ENCODE measurements at places on chromosomes 1 and 21.

- no peak for DNase-seq
Measured at GRCh38 chr21:17901458-17902079, 82.4 kb upstream of the C21orf91 start.

DNA sequence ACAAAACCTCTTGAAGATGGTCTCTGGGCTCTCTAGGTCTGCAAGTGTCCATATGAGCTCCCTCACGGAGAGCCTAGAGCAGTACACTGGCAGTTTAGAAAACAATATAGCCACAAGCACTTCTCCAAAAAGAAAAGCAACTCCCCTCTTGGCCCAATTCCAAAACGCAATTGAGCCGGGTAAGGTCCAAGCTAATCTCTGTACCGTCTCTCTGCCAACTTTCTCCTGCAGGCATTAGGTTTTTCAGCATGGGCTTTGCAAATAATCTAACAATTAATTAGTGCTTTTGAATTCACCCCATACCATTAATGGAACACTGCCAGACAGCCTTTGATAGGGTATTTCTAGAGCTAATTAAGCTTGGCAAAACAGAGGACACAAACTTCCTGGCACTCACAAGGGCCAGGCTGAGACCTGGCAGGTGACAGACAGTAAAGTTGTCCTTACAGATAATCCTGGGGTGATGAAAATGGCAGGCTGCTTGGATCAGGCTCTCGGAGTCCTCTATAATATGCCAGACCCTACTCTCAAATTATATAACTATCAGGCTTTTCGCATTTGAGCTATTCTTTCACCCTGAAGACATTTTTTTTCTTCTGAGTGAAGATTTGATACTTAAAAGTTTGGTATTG lies 39.8 kb downstream of the TGFBR3 start:
- peak; percentile 60 for DNase-seq

GRCh38 chr1:210104103-210104502 lies 128.5 kb upstream of the SERTAD4 start:
- DNase-seq: no peak

GRCh38 chr1:168609741-168610510 lies 33.5 kb downstream of the XCL1 start:
- no peak for DNase-seq

- no peak for DNase-seq
Measured at GRCh38 chr1:95370691-95371562, 136.9 kb downstream of the RWDD3 start.

DNA sequence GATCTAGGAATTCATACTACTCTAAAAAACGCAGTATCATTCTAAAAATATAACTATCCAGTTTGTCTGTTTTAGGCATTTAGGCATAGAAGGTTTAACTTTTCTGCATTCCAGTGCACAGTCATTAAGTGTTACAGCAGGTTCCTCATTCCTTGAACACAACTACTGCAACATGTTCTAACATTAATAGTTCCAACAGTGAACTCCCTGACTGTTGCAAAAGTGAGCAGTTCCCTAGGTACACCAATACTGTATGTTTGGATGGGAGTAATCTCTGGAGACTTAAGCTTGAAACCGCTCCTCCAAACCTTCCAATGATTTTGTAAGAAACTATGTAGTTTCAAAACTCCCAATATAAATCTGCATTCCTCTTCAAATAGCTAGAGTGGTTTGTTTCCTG lies 46.2 kb downstream of the UCHL5 start:
- no peak for DNase-seq

DNA sequence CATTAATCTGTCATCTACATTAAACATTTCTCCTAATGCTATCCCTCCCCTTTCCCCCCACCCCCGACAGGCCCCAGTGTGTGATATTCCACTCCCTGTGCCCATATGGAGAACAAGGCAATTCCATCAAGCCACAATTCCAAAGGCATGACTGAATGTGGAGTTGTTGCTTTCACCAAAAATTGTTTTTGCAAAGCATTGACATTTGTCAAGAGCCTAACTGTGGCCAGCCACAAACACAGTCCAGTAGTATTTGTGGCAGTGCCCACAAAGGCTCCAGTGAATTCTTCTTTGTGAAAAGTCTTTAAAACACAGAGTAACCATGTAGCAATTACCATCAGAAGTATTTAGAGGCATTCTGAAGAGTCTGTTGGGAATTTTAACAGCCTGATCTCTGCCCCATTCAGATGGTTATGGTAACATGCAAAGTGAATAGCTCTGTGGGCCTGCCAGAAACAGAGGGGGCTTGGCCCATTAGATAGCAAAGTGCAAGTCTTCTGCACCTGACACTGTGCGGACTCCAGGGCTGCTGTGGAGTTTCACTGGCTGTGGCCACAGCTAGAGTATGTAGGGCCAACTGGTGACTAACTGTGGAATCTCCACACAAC lies 11.6 kb upstream of the LRRC53 start:
- no peak for DNase-seq

DNA sequence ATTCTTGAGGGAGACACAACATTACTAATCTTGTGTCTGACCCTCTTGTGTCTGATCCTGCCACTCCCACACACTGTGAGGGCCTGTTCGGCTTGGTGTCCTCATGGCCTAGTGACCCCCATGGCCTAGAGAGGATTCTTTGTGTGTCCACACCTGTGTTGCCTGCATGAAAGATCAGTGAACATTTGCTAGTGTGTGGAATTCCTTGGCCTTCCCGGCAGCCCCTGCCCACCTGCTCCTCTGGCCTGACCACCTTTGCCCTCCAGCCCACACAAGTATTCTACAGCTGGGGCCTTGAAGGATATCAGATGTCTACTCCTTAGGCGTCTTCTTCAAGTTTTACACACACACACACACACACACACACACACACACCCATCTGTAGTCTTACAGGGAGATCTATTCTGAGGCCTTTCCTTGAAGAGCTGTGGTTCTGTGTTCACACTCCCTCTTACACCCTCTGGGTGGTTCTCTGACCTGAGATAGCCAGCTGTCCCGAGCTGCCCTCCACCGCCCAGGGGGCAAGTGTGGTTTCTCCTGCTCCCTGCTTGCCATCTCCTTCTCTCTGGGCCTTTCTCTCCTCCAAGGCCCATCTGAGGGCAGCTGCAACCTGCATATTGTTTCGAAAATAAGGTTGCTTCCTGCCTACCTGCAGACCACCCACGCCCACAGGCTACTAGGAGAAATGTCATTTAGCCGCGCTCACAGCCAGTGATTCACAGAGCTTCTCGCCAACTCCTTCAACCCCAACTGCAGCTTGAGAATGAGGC lies 45.4 kb downstream of the CD247 start:
- DNase-seq: no peak

- no peak for DNase-seq
Measured at GRCh38 chr1:4796161-4797015, 142.0 kb downstream of the AJAP1 start.

- DNase-seq: no peak
Measured at GRCh38 chr1:76919085-76919484, 51.8 kb downstream of the ST6GALNAC5 start.

- DNase-seq: peak; percentile 94
Measured at GRCh38 chr1:43345120-43345519, 7.5 kb downstream of the MPL start.

- DNase-seq: no peak
Measured at GRCh38 chr1:7580923-7581753, 190.0 kb upstream of the VAMP3 start.

GRCh38 chr21:36104317-36105300 lies 30.3 kb upstream of the CBR3 start:
- peak; percentile 46 for DNase-seq

DNA sequence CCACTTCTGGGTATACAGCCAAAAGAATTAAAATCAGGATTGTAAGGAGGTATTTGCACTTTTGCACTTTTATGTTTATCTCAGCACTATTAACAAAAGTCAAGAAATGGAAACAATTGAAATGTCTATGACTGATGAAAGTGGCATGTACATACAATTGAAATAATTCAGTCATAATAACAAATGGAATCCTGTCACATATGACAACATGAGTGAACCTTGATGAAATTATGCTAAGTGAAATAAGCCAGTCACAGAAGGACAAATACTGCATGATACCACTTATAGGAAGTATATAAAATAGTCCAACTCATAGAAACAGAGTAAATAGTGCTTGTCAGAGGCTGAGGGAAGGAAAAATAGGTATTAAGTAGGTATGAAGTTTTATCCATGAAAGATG lies 3.4 kb upstream of the SPTA1 start:
- DNase-seq: no peak

DNA sequence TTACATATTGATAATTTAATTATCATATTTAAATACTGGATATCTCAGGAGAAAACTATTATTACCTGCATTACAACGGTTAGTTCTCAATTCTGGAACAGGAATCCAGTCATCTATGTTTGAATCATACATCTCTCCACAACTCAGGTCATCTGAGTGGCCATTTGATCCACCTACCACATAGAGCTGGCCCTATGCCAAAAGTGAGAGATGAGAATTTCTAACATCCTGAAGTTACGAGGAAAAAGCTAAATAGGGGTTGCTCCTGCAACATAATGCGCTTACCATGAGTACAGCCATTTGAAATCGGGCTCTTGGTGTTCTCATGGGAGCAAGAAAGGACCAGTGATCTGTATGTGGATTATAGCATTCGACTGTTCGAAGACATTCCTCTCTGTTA lies 16.9 kb downstream of the IVNS1ABP start:
- DNase-seq: no peak

- DNase-seq: no peak
Measured at GRCh38 chr1:230626232-230626631, 16.0 kb upstream of the COG2 start.

GRCh38 chr1:225572422-225572821 lies 80.5 kb downstream of the ENAH start:
- no peak for DNase-seq

GRCh38 chr1:173603056-173603591 lies at the start of gene SLC9C2:
Gene SLC9C2 (minus strand): TSS chr1:173603072. CDS start chr1:173601776, 1,296 bp downstream.
- no peak for DNase-seq

DNA sequence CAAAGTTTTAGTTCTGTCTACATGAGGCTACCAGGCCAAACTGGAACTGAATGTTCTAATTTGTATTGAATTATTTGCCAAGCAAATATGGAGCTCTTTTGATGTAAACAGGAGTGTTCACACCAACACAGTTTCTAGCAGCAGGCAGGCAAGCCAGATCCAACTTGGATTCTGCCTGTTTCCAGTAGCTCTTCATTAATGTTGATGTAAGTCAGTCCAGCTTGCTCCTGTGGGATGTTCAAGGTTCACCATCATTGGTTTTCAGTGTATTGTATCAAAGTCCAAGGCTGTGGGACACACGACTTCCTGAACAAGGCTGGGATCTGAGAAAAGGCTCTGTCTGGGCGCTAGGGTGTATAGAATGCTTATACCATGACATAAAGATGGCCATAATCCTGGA lies 68.1 kb downstream of the PAPPA2 start:
- no peak for DNase-seq

GRCh38 chr21:16811011-16811410 lies 701.8 kb upstream of the CXADR start:
- no peak for DNase-seq

DNA sequence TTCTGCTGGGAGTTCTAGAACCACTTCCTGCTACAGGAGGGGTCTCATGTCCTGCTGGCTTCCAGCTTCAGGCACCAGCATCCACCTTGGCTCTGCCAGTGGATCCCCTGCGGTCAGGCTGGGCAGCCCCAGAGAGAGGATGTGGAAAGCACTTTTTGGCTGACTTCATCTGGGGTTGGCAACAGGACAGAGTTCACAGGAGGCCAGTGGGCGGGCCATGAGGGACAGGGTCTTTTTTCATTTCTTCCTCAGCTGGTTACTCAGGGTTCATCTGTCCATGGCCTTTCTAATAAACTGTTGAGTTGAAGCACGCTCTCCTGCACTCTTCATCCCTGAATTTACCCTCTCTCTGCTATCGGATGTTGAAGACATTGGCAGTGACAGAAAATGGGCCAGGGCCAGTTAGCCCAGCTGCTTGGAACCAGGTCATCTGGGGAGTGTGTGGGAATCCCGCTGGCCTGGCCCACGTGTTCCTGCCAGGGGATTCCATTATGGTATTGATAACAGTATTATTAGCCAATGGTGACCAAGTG lies 45.2 kb downstream of the RPS6KA1 start:
- no peak for DNase-seq

DNA sequence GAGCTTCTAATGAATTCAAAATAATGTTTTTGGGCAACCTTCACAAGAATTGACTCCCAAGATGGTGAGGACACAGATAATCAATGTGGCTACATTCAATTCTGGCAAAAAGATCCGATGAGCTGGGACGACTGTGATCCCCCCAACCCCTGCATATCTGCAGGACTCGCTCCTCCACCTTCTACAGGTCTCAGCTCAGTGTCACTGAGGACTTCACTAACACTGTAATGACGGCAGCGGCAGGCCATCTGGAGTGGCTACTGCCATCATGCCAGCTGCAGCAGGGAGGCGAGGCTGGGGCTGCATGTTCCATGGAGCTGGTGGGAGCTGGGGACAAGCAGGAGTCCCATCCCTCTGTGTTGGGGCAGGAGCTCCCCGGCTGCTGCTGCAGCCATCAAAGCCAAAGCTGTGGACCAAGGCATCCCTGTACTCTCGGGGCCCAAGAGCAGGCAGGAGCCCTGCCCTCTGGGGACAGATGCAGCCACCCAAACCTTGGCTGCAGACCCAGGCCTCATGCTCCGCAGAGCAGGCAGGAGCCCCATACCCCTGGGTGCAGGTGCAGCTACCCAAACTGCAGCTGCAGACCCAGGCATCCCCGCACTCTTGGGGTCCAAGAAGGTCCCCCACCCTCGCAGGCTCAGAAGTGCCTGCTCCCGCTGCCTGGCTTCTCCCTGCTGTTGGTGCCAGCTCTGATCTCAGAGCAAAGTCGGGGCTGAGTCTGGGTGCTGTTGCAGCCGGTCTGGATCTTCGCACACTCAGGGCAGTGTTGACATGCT lies 12.2 kb upstream of the DHRS3 start:
- no peak for DNase-seq

- DNase-seq: no peak
Measured at GRCh38 chr1:68490046-68490651, 6.7 kb downstream of the DEPDC1 start.

DNA sequence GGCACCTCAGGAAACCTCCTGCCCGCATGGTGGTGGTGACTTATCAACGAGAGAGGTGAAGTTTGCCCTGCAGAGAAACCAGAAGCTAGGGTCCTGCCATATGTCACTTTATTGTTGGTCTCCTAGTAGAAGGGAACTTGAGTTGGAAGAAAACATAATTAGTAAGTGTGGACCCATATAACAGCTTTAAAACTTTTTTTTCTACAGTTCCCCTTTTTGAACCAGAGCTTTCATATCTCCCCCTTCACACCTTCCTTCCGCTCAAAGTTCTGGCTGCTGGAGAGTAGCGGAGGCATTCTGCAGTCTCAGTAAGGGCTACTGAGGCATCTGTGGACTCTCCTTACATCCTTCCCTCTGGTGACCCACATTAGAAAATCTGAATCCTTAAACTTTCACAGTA lies 48.9 kb downstream of the PHC2 start:
- no peak for DNase-seq

GRCh38 chr21:42613756-42614155 lies 39.7 kb upstream of the PDE9A start:
- DNase-seq: no peak

DNA sequence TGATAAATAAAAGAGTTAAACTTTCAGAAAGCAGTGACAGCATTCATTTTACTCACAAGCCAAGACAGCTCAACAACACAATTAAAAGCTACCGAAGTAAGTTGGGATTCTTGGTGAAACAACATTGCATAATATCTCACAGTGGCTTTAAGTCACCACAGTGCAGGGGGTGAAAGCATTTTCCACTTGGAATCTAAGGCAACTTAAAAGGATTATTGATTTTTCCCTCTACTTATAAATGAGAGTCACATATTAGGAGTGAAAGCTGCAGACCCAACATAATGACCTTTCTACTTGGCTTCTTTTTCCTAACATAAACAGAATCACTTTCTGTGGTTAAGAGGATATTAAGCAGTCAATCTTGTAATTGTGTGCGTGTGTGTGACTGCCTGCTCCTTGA lies 536.6 kb upstream of the CXADR start:
- no peak for DNase-seq

GRCh38 chr1:75614399-75614756 lies 3.5 kb upstream of the SLC44A5 start:
- DNase-seq: no peak

Data from hematopoietic multipotent progenitor cell treated with erythropoietin and hydrocortisone succinate and interleukin-3 and kit ligand, for 8 days (in vitro differentiated cells).